ENCODE measurements at places on chromosomes 5 and 9. TPM values are rescaled to one million over a fixed set of nuclear protein-coding genes. Genes with fewer than 3 reads are reported as not detected.

GRCh38 chr9:13750639-13751038 is 471.1 kb upstream of the MPDZ start:
- no peak for DNase-seq

The DIMT1 gene
- polyA plus RNA-seq = 37.2 TPM

The PTGR1 gene
- polyA plus RNA-seq = 38.4 TPM

- DNase-seq = no peak
Observed at GRCh38 chr9:33435821-33436277, 11.5 kb downstream of the AQP3 start.

DNA sequence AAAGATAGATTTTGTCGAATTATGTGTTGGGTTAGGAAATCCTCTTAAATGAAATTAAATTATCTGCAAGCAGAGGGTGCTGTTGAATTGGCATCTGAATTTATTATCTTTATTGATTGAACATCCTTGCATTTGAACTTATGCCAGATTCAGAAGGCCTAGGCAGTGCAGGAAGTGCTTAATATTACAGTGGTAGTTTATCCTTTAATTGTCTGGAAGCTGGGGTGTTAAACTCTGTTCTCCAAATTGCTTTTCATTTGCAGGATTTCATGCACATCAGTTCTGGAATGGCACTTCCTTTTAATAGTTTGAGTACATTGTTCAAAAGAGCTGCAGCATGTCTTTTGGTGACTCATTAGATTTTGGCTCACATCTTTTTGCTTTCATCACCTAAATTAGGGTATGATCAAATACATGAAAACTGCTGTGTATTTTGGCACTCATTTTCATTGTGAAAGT is 186.3 kb downstream of the KDM4C start:
- DNase-seq = peak; percentile 46

The SARDH gene
- polyA plus RNA-seq = 5.9 TPM

The C8G gene
- 0.28 TPM for polyA plus RNA-seq

- DNase-seq = no peak
Observed at GRCh38 chr9:93459432-93459847, 6.1 kb upstream of the FAM120AOS start.

GRCh38 chr5:171867786-171868185 is 82.2 kb downstream of the SMIM23 start:
- no peak for DNase-seq

- DNase-seq = peak; percentile 52
Observed at GRCh38 chr9:37511016-37512010, 25.6 kb downstream of the POLR1E start.

- DNase-seq = no peak
Observed at GRCh38 chr5:135386886-135387628, 12.0 kb downstream of the MACROH2A1 start.

The MARCOL gene
- not detected for polyA plus RNA-seq

GRCh38 chr9:74770508-74771261 is 117.0 kb downstream of the TRPM6 start:
- peak; percentile 62 for DNase-seq

DNA sequence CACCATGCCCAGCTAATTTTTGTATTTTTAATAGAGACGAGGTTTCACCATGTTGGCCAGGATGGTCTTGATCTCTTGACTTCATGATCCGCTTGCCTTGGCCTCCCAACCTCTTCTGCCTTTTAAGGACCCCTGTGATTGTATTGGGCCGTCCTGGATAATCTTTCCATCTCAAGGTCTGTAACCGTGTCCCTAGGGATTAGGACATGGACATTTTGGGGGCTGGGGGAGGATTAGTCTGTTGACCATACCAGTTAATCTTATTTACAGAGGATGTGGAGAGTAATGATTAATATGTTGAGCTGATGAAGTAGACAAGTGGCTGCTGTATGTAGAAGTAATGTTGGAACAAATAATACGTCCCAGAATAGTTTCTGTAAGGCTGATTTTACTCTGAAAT is 23.1 kb downstream of the LNPEP start:
- no peak for DNase-seq

DNA sequence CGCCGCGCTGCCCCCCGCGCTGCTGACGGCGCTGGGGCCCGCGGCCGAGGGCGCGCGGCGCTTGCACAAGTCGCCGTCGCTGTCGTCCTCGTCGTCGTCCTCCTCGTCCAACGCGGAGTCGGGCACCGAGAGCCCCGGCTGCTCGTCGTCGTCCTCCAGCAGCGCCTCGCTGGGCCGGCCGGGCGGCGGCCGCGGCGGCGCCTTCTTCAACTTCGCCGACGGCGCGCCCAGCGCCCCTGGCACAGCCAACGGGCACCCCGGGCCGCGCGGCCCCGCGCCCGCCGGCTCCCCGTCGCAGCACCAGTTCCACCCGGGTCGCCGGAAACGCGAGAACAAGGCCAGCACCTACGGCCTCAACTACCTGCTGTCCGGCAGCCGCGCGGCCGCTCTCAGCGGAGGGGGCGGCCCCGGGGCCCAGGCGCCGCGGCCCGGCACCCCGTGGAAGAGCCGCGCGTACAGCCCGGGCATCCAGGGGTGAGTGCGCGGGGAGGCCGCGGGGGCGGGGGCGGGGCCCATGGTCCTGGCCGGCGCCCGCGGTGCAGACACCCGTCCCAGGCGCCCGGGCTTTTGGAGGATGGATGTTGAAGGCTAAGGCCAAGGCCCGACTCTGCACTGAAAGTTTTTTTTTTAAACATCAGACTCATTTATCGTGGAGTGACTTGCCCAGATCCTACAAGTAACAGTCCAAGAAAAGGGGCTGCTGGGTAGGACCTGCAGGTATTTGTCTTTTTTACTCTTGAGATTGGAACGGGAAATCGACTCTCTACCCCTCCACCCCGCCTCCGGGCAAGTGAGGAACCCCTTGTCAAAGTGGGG is 1.2 kb downstream of the TENT4A start:
- peak; percentile 78 for DNase-seq

DNA sequence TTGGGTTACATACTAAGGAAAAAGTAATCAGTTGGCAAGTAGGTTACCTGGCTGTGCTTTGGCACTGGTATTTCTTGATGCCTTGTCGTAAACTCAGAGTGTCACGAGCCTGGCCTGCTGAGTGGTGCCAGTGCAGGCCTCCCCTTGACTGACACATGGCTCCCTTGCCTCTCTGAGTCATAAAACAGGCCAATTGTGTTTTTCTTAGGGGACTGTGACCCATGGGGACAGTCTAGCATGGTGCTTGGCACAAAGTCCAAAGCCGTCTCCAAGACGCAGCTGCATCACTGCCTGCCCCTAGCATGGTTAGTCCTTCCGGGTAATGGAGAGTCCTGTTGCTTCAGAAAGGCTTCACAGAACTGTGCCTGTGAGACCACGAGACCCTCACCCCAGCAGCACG is 132.5 kb downstream of the MVB12B start:
- DNase-seq = no peak

DNA sequence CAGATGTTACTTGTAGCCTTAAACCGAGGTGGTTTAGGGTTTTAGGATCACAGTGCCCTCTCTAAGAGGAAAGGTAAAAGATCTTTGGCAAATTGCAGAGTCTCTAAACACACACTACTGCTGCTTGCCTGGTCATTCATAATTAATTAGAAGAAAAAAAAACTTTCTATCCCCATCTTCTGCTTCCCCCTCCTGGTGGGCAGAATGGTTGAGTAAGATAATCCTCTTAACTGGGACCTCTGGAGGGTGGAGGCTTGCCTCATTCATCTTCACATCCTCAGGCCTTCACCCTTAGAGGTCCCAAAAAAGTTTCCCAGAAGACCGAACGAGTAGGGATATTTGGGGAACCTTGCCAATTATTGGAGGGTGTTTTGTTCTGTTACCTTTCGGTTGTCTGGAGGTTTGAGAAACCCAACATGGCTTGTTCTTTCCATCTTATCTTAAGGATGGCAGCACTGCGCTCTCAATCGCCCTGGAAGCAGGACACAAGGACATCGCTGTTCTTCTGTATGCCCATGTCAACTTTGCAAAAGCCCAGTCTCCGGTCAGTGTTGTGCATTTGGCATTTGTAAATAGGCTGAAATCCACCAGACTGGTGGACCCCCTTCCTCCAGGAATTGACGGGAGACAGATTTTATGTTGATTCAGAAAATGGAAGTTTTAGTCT is 97.3 kb upstream of the DMRT1 start:
- DNase-seq = no peak

DNA sequence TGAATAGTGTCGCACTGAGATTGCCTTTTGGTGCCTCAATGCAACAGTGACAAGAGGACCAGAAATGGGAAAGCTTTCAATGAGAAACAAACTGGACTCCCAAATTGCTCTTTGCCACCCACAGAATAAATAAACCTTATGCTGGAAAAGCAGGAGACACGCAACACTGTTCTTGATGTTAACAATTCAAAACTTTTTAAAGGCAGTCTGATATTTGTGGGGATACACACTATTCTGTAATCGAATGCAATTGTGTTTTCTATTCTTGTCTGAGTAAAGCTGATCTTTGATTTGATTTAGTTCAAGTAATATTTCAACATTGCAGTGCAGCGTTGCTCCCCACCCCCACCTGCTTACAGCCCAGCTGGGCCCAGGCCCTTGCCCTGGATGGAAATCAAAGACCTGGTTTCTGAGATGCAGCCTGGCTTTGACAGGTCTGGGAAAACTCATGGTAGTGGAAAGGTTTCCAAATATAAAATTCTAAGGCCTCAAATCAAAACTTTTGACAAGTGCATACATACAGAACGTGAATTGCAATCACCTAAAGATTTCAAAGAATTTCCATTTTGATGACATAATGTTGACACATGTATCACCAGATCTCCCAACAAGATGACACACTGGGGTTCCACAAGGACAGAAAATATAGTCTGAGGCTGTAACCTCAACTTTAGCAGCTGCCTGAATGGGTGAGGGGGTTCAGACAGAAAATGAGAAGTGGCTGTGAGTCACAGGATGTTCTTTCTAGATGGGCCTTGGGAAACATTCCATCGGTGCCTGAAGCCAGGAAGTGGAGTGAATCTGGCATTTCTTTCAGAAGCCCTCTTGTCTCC is 55.1 kb downstream of the ABCA1 start:
- peak; percentile 22 for DNase-seq

GRCh38 chr9:14344053-14344524 is 30.1 kb upstream of the NFIB start:
- DNase-seq = peak; percentile 38

GRCh38 chr9:129276486-129277230 is 98.6 kb upstream of the IER5L start:
- no peak for DNase-seq

- peak; percentile 63 for DNase-seq
Observed at GRCh38 chr5:115098041-115098702, 71.5 kb downstream of the TRIM36 start.

DNA sequence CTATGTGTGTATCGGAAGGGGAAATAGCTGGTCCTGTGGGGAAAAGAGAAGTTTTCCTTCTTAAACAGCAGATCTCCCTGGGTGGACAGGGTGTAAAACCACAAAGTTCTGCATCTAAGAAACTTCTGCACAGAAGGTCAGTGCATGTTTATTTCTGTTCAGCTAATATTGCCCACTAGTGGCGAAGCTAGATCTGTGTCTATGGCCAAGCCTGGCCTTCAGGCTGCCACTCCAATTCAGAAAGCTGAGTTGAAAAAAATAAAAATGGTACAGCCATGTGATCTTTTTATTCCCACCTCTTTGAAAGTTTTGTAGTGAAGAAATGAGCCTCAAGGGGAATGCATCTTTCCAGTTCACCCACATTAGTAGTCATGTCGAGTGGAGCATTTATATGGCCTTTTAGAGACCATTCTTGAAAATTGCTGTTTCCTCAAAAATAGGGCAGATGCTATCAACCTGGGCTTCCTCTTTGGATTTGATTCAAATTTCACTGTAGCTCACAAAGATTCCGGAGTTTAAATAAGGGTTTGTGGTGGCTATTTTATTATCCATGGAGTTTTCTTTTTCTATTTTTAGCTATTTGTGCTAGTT is 488.0 kb downstream of the PRELID2 start:
- peak; percentile 24 for DNase-seq

The PTGES gene
- 3.2 TPM for polyA plus RNA-seq

DNA sequence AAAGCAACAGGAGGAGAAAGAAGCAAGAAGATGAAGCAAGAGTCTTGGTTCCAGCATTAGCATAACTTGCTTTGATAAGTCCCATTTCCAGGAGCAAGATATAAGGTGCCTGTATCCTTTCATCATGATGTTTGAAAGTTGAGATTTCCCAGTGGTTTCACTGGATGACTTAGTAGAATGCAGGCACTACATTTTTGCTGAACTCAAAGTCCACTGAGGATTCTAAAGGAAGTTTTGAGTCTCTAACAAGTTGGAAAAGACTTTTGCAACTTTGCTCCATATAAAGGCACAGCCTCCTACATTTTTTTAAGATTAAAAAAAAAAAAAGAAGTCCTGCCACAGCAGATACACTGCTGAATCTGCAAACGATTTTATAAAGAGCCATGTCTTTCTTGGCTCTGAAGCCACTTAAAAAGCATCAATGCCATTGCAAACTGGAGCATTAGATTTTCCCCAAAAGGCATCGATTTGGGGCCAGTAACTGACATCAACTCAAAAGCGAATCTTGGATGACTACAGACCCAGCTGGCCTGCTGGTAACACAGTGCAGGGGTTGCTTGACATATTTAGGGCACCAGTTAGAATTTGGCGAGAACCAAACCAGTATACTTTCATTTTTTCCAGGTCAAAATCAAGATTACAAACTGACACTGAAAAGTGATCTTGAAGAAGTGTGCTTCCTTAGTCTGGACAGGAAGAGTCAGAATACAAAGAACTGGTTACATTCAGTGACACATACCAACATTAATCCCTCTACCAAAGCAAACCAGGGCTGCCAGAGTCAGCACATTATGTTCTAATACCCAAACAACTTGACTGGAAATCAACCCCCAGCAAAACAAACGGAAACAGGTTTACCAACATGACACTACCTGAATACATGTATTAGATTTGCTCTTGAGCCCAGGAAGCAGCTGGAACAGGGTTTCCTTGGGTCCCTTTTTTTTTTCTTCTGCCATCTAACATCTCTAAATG is 39.1 kb upstream of the KCNV2 start:
- no peak for DNase-seq

- DNase-seq = peak; percentile 47
Observed at GRCh38 chr9:83537331-83538171, 650 bp downstream of the FRMD3 start.

The CTXN3 gene
- not detected for polyA plus RNA-seq

- no peak for DNase-seq
Observed at GRCh38 chr5:160567031-160567705, 145.5 kb downstream of the PTTG1 start.

The TAF11L7 gene
- polyA plus RNA-seq = not detected

- DNase-seq = no peak
Observed at GRCh38 chr5:8981016-8981415, 564.9 kb downstream of the SEMA5A start.

The MROH2B gene
- not detected for polyA plus RNA-seq

Measured in SK-N-SH (cell line).